ENCODE measurements at places on chromosomes 2 and 18. TPM values are rescaled to one million over a fixed set of nuclear protein-coding genes. Genes with fewer than 3 reads are reported as not detected.
A peak's percentile ranks its signal among the peaks of the same experiment; 100 is the strongest.

Gene CCDC74B
- total RNA-seq, result 34.5 TPM

Gene VSNL1
- 102 TPM for total RNA-seq

Gene LAMA1
- total RNA-seq, result 47.6 TPM

GRCh38 chr2:68971591-68972231 lies 2.7 kb upstream of the GKN1 start:
- DNase-seq, result no peak

- DNase-seq, result no peak
These were observed 466.1 kb downstream of the TGIF1 start for GRCh38 chr18:3916082-3916481.

GRCh38 chr2:11869391-11869991 lies 123.1 kb downstream of the LPIN1 start:
- DNase-seq, result no peak

- DNase-seq, result peak; percentile 84
These were observed 3.1 kb downstream of the EGR4 start for GRCh38 chr2:73290049-73290839.

DNA sequence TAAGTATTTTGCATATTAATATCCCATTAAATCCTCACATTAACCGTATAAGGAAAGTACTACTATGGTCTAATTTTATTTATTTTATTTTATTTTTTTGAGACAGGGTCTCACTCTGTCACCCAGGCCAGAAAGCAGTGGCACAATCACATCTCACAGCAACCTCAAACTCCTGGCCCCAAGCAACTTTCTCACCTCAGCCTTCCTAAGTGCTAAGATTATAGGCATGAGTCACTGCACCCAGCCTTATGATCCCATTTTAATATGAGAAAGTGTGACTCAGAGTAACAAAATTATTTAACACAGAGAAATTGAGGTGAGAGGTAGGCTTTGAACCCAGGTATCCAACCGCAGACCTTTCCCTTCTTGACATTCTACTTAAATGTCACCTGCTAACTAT lies 330.0 kb upstream of the POU3F3 start:
- DNase-seq, result no peak

DNA sequence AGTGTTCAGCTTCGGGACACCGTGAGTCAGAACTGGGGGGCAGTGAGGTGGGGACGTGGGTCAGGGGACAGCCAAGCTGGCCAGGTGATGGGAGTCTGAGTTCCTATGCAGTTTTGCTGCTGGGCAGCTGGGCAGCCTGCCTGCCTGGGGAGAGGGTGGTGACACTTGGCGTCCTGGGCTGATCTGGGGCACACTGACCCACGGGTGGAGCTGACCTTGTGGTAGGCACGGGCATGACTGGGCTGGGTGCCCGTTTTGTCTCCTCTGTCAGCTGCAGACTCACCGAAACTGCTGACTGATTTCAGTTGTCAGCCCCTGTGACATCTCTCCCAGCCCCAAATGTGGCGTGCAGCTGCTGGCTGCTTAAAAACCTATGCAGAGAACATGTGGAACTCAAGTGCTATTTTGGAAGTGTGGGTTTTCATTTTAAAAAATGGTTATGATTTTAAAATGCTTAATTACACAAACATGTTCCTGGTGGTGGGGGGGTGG lies 32.6 kb upstream of the E2F6 start:
- no peak for DNase-seq

GRCh38 chr2:120228503-120228902 lies 5.3 kb upstream of the TMEM185B start:
- DNase-seq, result no peak

GRCh38 chr18:23232331-23232730 lies 97.0 kb downstream of the CABLES1 start:
- DNase-seq, result no peak

- no peak for DNase-seq
These were observed 266.5 kb downstream of the PTGR3 start for GRCh38 chr18:74942319-74942910.

DNA sequence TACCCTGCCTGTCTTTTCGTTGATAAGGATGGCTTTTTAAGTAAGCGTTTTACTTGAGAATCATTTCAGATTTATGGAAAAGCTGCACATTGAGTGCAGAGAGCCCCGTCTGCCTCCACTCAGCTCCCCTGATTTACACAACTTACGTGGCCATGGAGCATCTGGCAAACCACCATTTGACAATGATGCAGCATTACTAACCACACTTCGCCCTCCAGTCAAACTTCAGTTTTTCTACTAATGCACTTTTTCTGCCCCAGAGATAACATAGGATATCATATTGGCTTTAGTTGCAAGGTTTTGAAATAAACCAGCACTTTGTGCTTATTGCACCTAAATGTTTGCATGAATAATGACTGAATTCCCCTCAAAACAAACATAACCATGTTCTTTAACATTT lies 165.1 kb upstream of the TPO start:
- DNase-seq, result no peak

GRCh38 chr2:239015901-239016675 lies 168.2 kb downstream of the TWIST2 start:
- no peak for DNase-seq

Measured in GM23338 (cell line).